ENCODE measurements at places on chromosomes 12 and 14. TPM values are rescaled to one million over a fixed set of nuclear protein-coding genes. Genes with fewer than 3 reads are reported as not detected.

Gene KLHL33
- total RNA-seq = not detected

Gene FOXA1
- total RNA-seq = not detected

Gene P2RX7
- total RNA-seq = 0.10 TPM

Gene TSPAN19
- not detected for total RNA-seq

Gene RPGRIP1
- total RNA-seq = not detected

Gene NUDT14
- 30.3 TPM for total RNA-seq

Gene TPI1
- 893 TPM for total RNA-seq

Gene PLBD2
- total RNA-seq = 10.0 TPM

Gene NTS
- not detected for total RNA-seq

Gene CLEC4A
- total RNA-seq = not detected

Gene SLC17A8
- total RNA-seq = not detected

Gene NRL
- total RNA-seq = 0.27 TPM

Gene TOMM20L
- not detected for total RNA-seq

Gene CRIP2
- total RNA-seq = 2.2 TPM

Gene KCNC2
- not detected for total RNA-seq

Gene VPS29
- 129 TPM for total RNA-seq

Gene FAM181A
- total RNA-seq = not detected

Gene PLEK2
- total RNA-seq = 336 TPM

Gene PRPF40B
- total RNA-seq = 26.6 TPM

Gene RASAL1
- 0.07 TPM for total RNA-seq

Gene AGAP2
- total RNA-seq = 0.82 TPM

Gene TAS2R9
- not detected for total RNA-seq

Gene IL26
- not detected for total RNA-seq

Gene HCAR1
- total RNA-seq = not detected

Gene NPFF
- not detected for total RNA-seq

Gene GLIPR1L2
- total RNA-seq = 0.41 TPM

Gene KLRB1
- total RNA-seq = not detected

Gene LRTM2
- total RNA-seq = not detected

Gene AMIGO2
- total RNA-seq = 68.7 TPM

Gene ITGB7
- 0.14 TPM for total RNA-seq

Gene CD163L1
- total RNA-seq = 5.5 TPM

Gene BAZ2A
- total RNA-seq = 55.6 TPM

Gene DBX2
- not detected for total RNA-seq

Gene PPFIA2
- total RNA-seq = not detected

Gene AMN
- total RNA-seq = 0.44 TPM

Gene OLR1
- not detected for total RNA-seq

Gene ACADS
- total RNA-seq = 6.2 TPM

Gene EXOC3L4
- not detected for total RNA-seq

Gene OTX2
- total RNA-seq = not detected

Gene CD4
- total RNA-seq = not detected

Gene CLEC9A
- total RNA-seq = not detected

Gene CACNB3
- total RNA-seq = 29.8 TPM

Gene ADAM21
- total RNA-seq = 0.44 TPM

Gene HAL
- total RNA-seq = 0.42 TPM

Gene GLI1
- 3.8 TPM for total RNA-seq

Gene GPR132
- not detected for total RNA-seq

Gene HOXC11
- total RNA-seq = 6.3 TPM

Gene CLEC1B
- not detected for total RNA-seq

Gene KRT76
- 0.48 TPM for total RNA-seq

Gene TMEM229B
- total RNA-seq = 2.2 TPM

Gene LHX5
- total RNA-seq = 0.24 TPM

Gene LBHD2
- not detected for total RNA-seq

Gene NDRG2
- total RNA-seq = 8.1 TPM

Gene DNAI7
- 0.07 TPM for total RNA-seq

Gene GDF3
- not detected for total RNA-seq

Gene DEGS2
- not detected for total RNA-seq

Measured in foreskin keratinocyte (primary cell).